ENCODE measurements at places on chromosomes 12 and 14.

DNA sequence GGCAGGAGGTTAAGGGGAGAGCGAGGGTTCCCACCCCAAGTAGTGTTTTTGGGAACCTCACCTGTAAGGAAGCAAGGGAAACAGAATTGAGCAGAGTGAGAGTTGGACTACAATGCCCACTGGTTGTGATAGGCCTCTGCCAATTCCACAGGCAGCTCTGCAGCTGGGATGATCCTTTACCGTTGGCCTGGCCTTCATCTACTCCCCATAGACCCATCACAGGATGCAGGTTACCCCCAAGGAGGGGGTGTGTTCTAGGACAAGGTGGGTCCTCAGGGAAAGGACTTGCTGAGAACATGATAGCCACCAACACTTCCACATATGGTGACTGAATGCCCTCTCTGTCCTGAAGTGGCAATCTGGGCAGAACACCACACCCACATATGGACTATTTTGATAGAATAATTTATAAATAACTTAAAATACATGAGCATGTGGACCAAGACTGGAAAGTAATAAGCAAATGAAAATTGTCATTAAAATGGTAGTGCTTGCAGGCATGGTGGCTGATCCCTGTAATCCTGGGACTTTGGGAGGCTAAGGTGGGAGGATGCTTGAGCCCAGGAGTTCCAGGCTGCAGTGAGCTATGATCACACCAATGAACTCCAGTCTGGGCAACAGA is 8.4 kb downstream of the PHLDA1 start:
- DNase-seq, result no peak

DNA sequence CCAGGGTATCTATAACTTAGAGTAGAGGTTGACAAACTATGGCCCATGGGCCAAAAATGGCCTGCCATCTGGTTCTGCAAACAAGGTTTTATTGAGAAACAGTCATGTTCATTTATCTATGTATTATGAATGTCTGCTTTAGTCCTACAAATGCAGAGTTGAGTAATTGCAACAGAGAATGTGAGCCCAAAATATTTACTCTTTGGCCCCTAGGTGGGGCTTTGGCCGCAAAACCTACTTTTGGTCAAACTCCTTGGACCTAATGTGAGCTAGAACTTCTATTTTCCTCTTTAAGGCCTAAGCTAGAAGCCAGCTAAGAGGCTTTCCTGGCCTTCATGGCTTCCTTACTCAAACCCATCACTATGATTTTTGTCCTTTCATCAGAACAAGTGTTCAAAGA is 379.1 kb downstream of the NELL2 start:
- no peak for DNase-seq

GRCh38 chr14:38074081-38074480 is 133.6 kb upstream of the SSTR1 start:
- no peak for DNase-seq

- no peak for DNase-seq
These were observed 358.9 kb upstream of the NAV3 start for GRCh38 chr12:77471801-77472200.

GRCh38 chr14:78836777-78837176 is 666.6 kb downstream of the NRXN3 start:
- DNase-seq, result no peak

- no peak for DNase-seq
These were observed 293 bp downstream of the IFI27L1 start for GRCh38 chr14:94081386-94081820.

DNA sequence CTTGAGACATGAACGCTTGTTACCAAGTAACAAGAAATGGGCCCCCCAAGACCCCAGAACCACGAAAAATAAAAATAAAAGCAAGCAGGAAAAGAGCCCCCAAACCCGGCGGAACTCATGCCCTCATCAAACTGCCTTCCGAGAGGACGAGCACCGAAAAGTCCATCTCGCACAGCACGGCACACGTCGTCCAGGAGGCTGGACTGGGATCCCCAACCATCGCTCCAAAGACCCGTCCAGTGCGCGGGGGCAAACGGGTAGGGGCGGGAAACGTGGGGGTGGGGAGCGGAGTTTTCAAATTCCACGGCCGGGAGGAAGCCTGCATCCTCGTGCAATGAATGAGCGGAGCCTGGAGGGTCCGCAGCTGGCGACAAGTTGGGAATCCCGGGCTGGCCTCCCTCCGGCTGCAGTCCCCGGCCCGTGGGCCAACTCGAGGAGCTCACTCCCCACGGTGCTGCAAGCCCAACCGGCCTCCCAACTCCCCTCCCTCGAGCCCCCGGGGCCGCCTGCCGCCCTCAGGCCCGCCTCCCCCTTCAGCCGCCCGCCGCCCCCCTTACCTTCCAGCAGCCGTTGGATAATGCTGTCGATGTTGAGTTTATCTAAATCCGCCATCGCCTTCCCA is 484 bp downstream of the PPP1CC start:
- no peak for DNase-seq

Data from RWPE2 (cell line).